ENCODE measurements at places on chromosomes 4 and X.

GRCh38 chrX:45134775-45135174 lies 65.9 kb downstream of the DIPK2B start:
- no peak for DNase-seq

DNA sequence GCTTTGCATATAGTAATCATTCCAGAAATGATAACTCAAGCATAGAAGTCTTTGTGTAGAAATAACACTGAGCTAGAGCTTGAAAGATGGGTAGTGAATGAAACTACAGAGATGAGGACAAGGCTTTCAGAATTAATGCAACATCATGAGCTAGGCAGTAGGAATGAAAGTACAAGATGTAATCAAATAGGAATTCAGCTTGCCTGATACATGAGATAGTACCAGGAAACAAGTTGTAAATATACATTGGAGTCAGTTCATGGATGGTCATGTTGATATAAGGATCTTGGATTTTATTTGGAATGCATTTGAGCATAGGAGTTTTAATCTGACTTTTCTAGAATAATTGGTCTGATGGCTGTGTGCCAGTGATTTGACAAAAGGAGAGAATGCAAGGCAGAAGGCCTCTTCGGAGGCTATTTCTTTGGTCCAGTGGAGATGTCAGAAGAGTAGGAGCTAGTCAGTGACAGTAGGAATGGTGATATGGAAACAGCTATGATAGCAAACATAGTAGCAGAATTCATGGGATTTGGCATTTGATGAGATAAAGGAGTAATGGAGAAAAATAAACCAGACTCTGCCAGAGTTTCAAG lies 206.4 kb upstream of the PACRGL start:
- DNase-seq: no peak

- no peak for DNase-seq
Measured at GRCh38 chrX:133699023-133699728, 283.9 kb upstream of the GPC4 start.

- no peak for DNase-seq
Measured at GRCh38 chrX:130676861-130677260, 226.1 kb downstream of the ENOX2 start.

- no peak for DNase-seq
Measured at GRCh38 chr4:16569790-16570189, 328.7 kb downstream of the LDB2 start.

DNA sequence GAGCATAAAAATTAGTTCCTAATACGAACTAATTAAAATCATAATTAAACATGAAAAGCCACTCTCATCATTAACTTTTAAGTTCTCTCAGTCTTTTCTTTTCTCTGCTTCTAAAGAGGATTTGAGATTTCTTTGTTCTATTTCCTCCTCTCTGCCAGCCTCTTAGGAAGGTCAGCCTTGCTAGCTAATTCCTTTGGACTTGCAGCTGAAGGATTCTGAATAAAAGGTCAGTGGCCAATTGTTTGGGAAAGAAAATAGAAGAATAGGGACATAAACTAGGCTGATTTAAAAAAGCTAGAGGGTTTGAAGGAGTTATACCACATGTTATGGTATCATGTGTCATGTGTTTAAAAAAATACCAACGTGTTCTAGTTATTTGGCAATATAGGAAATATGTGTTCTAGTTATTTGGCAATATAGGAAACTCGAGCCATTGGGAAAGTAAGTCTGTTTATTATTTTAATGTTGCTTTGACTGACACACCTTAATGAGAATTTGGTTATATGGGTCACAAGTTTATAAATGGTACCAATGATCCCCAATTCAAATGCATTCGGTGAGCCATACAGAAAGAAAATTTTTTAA lies 1668.7 kb upstream of the PCDH7 start:
- DNase-seq: no peak

DNA sequence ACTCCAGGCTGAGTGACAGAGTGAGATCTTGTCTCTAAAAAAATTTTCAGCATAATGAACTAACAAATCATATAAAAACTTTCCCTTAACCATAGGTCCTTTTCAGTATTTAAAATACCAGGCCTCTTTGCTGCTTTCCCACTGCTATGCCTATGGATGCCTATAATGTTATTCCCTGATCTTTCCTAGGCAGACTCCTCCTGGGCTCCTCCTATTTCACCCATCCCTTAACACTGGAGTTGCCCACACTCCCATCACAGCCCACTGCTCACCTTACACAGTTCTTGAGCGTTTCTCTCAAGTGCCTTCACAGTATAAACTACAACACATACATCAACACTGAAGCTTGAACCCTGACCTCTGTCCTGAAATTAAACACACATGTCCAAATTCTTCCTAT lies 31.6 kb downstream of the PAPSS1 start:
- no peak for DNase-seq

DNA sequence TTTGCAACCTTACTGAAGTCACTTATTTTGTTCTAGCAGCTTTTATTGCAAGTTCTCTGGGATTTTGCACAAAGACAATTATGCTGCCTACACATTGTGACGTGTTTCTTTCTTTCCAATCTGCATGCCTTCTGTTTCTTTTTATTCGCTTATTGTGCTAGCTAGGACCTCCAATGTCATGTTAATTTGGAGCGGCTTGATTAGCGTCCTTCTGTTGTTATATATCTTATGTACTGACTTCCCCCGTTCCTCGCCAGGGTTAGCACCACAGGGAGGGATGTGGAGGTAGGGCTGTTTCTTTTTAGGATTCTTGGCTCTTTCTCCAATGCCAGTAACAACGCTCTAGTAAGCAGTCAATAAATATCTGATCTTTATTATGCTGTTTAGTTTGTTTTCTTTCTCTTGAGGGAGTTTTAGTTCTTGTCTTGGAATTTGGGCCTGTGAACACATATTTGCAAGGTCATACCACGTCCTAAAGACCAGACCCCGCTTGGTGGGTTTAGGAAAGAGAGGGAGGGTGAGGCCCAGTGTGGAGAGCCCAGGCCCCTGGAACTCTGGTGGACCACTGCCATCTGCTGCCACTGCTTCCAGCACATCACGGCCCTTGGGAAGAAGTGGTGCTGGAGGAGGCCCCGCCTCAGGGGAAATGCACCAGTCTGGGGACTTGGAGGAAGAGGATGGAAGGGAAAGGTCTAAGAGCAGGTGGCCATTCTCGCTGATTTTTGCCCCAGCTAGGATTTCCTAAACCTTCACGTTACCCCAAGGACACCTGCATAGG lies 129.1 kb downstream of the TRIML1 start:
- no peak for DNase-seq

GRCh38 chr4:41413670-41414411 lies 124.1 kb upstream of the LIMCH1 start:
- DNase-seq: no peak

GRCh38 chr4:78710536-78710935 lies 65.6 kb upstream of the BMP2K start:
- DNase-seq: no peak

DNA sequence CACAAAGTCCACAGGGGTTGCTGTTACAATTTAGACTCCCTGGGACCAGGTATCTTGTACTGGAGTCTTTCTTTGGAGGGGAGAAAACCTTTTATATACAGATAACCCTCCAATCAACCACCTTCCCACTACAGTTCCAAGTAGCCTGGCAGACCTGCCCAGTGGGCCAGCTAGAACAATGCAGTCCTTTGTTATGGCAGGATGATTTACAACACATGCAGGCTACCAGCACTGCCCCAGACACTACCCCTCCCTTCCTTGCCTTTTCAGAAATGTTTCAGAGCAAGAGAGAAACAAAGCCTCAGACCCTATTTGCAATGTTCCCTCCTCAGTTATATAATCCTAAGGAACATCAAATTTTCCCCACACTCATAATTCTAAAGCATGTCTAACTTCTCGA lies 11.1 kb downstream of the RASL11B start:
- DNase-seq: no peak

DNA sequence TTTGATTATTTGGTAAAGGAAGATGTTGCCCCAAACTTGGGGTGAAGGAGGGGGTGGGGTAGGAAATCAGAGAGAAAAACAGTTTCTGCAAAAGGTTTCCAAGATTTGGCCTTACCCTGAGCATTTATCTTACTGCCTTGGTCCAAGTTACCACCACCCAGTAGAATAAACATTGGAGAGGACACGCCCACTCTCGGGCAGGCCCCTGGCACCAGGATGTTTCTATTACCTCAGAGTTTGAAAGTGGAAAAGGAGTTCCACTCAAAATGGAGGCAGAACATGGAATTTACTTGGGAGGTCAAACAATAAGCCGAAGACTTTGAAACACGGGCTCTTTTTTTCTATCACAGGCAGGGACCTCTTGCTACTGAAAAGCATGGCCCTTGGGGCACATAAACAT lies 113.7 kb downstream of the CHRNA9 start:
- DNase-seq: no peak

- DNase-seq: no peak
Measured at GRCh38 chrX:129716507-129716906, 22.3 kb upstream of the XPNPEP2 start.

DNA sequence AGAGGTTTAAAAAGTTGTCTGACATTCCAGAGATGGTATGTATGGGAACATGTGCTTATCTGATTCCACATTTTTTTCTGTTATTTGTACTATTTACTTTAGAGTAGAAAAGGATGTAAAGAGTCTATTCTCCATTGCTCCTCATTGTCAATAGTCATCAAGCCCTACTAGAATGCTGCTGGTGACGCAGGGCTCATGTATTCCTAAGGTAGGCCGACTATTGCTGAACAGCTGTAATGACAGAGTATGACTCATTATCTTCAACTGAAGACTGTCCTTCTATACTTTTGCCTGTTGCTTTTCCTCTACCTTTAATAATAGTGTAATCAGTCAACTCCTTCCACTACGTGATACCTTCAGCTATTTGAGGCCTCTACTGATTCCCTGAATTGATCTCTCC lies 509.1 kb upstream of the NR3C2 start:
- DNase-seq: no peak

DNA sequence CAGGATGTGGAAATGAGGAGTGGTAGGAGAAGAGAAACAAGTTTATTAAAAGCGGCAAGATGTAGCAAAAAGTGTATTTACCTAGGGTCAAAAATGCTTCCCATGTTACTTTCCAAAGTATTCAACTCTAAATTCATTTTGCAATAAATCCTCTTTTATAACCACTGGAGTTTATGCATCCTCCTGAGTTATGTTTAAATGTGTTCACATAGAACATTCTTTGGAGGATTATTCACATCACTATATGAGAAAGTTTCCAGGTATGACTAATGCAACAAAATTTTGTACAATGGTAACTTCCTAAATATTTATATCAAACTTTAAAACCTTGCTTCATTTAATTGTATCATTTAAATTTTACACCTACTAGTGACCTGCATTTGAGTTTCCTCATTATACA lies 870.6 kb upstream of the SLIT2 start:
- no peak for DNase-seq

- DNase-seq: no peak
Measured at GRCh38 chr4:119490335-119490734, 138.3 kb downstream of the PDE5A start.

DNA sequence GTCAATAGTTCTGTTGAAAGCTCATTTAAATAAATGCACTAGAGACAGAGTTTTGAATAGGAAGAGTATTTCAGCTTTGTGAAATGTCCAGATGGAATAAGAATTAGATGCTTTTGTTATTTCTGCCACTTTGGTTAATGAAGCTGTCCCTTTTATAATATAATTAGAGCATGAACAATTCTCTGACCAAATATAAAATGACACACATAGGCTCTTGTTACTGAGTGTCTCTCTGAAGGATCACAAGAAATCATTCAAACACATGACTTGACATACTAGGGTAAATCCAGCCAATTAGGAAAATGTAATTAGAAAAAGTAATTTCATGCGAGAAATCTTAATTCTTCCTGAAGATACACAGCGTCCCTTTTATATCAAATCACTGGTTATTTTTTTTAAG lies 68.4 kb upstream of the DDIT4L start:
- DNase-seq: no peak

DNA sequence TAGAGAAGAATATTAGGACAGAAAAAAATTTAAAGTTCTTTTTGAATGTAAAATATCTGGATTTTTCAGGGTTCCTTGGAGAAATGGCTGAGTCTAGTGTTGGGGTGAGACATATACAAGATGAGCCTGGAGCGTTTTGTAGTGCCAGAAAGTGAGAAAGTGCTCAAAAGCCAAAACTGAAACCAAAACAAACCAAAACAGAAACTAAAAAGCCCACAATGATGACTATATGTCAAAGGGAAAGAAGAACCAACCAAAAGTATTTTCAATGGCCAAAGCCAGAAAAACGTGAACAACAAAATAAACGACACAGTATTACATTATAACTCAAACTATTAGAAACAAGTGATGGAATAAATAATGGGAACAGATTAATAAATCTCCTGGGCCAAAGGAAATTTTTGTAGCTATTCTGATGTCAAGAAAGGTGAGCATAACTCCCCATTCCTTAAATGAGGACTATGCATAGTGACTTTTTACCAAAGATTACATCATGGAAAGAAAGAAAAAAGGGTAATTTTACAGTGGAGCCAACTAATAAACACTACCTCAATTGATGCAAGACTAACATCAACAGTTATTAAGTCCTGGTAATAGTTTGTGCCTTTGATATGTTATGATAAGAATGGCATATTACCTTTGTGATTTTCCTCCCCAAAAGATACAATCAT lies 1137.6 kb downstream of the C4orf33 start:
- no peak for DNase-seq

DNA sequence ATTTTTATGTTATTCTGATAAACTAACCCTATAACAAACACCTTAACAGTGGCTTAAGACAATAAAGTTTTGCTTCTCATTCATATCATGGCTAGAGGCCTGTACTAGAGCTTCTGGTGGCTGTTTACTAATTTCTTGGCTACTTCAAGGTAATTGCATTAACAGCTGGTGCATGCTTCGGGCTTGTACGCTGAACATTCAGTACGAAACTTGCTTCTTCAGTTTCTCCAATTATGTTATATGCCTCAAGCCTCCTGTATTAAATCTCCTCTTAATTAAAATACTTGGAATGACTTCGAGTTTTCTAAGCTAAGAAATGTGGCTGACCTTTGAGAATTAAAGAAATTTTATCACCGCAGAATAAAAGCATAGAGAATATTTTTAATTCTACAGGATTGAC lies 138.9 kb upstream of the TRAM1L1 start:
- no peak for DNase-seq

GRCh38 chr4:114310296-114310925 lies 288.2 kb upstream of the UGT8 start:
- DNase-seq: no peak

GRCh38 chrX:140064993-140065392 lies 99.7 kb upstream of the CXorf66 start:
- DNase-seq: no peak

GRCh38 chrX:83845397-83845796 lies 15.5 kb upstream of the CYLC1 start:
- DNase-seq: no peak

DNA sequence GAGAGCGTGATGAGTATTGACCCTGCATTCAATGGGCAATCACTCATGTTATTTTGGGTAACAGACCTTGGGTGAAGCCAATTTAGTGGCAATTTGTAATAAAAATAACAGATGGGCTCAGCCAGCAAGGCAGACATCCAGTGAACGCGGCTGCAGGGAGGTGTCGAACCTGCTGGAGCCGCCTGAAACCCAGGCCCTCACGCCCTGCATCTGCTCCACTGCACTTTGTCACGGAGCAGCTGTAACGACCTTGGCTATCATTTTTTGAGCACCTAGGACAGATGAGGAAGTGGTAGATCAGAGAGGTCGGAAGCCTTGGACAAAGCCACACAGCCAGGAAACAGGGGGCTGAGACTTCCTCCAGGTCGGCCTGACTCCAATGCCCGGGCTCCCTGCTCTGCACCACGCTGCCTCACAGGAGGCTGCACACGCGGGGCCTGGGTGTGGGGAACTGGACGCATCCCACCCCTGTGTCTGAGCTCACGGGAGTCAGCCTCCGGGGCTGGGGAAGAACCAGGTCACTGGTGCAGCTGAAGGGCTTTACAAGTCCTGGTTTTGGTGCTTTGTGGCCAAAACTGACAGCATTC lies 19.4 kb downstream of the HMX1 start:
- no peak for DNase-seq

Data from cerebellar nuclear complex (tissue), 1 donor.